ENCODE measurements at places on chromosomes 3 and 15.

GRCh38 chr3:141275032-141275422 is 43.4 kb downstream of the PXYLP1 start:
- DNase-seq: no peak

DNA sequence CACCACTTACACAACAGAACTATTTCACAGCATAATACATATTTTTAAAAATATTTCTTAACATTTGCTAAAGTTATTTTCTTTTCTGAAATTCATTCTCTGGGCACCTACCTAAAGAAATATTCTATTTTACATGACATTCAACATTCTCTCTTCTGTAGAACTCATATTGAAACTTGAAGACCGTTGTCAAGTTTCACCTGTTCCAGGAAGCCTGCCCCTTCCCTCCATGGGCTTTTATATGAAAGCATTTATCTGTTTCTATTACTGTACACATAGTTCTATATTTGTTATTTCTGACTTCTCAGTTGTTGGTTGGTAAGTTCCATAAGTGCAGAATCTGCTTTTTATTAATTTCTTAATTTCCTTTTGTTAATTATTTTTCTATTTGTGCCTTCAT is 204.3 kb upstream of the ALCAM start:
- DNase-seq: no peak

DNA sequence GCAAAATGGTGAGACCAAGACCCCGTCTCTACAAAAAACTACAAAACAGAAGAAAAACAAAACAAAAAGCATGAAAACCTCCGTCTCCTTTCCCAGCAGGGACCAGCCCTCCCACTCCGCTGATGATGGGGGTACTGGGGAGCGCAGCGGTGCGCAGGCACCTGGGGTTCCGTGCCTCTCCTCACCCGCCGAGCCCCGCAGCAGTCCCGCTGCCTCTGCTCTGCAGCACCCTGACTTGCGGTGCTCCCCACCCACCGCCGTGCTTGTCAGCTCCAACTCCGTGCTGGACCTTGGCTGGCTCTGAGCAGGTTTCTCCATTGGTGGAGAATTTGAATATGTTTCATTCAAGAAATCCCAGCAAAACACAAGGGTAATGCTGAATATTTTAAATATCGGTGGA is 46.7 kb upstream of the ATP10A start:
- no peak for DNase-seq

GRCh38 chr3:36786921-36787890 is 22.9 kb upstream of the DCLK3 start:
- no peak for DNase-seq

DNA sequence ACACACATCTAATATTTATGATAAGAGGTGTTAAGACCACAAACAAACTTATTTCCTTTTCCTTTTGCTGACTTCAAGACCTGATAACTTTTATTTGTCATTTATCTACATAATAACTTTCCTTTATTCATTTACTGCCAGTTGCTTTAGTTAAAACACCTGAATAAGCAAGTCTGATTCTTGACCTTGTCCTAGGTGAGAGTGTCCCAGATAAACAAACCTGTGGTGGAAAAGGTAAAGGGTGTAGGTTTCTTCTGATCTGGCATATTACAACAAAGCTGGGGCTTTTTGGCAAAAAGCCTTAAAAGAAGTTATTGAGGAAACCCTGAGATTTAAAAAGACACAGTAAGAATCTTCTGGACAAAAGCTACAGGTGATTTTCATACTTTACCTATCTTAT is 191.5 kb downstream of the ZBBX start:
- DNase-seq: no peak

DNA sequence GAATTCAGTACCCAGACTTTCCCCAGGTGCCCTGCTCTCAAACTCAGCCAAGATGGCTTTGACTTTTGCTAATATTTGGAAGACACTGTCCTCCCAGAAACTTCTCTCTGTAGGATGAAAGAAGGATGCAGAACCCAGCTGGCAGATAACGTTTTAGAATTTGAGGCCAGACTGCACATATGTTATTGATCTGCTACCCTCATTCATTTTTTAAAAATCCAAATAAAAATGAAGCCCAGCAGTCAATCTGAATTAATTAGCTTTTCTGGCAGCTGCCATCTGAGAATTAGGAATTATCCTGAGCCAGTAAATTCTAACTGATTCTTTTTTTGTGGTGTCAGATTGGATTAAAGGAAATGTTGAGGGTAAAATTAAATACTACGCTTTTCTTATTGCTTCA is 236.6 kb downstream of the PLCL2 start:
- no peak for DNase-seq

GRCh38 chr3:173744479-173744878 is 346.9 kb downstream of the NLGN1 start:
- DNase-seq: no peak

DNA sequence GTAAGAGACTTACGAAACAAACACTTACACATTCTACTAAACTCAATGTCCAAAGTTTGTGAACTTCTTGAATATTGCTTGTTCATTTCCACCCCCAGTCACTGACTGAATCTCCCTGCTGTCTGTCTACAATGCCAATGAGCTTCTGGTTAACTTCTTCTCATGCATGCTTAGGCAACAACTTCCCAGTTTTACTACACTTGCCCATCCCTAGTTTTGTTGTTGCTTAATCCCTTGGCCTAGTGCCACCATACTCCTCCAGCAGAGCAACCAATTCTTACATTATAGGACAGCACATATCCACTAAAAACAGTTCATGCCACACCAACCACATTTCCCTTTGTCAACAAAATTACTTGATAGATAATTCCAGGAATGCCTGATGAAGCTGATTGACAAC is 40.9 kb upstream of the CCR2 start:
- no peak for DNase-seq

- DNase-seq: no peak
Observed at GRCh38 chr3:169334991-169335390, 328.5 kb downstream of the MECOM start.

DNA sequence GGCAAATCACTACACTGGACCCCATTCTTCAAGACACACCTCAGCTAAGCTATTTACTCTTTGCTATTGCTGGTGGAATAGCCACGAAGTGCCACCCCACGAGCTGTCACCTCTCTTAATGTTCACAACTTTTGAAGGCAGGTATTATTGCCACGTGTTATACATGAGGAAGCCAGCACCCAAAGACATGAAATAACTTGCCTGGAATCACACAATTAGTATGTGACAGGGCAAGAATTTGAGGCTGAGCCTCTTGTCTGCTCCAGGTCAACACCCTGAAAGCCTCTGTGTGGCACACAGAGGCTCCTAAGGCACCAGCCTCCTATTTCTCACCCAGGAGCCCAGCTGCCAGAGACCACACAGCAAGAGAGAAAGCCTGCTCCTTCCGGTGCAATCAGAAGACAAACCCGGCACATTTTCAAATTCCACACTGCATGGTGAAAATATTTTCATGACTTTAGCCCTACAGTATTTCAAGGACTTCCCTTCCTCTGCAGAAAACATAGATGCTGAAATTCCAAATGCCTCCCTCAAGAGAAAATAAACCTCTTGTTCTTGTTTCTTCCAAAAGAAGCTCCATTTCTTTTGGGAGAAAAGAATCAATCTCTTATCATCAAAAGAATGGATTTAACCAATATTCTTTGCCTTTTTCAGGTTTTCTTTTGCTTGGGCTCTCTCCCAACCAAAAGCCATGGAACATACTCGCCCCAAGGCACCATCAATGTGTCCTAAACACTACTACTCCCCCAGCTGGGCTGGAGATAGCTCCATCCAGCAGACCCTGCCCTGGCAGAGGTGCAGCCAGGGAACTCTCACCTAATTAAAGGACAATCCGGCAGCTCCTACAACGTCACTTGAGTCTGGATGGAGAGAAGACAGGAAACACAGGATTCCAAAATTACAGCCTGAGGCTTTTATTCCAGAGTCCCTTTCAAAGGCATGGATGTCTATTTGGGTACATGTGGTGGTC is 84.7 kb upstream of the THBS1 start:
- DNase-seq: no peak

DNA sequence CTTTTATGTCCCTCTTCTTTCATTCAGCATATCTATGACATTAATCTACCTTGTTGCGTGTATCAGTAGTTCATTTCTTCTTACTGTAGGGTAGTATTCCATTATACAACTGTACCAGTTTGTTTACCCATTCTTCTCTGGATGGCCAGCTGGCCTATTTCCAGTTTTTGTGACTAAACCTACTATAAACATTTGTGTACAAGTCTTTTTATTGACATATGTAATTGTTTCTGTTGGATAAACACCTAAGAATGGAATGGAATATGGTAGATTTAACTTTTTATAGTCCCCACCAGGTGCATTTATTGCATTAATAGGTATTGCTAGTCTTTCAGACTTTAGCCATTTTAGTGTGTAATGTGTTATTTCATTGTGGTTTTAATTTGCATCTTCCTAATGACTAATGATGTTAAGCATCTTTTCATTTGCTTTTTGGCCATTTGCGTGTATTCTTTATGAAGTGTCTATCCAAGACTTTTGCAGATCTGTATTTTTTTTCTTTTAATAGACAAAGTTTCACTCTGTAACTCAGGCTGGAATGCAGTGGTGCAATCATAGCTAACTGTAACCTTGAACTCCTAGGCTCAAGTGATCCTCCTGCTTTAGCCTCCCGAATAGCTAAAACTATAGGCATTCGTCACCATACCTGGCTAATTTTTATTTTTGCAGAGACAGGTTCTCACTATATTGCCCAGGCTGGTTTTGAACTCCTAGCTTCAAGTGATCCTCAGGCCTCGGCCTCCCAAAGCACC is 41.9 kb upstream of the XRN1 start:
- DNase-seq: no peak

- no peak for DNase-seq
Observed at GRCh38 chr3:161946443-161946960, 449.9 kb downstream of the OTOL1 start.

DNA sequence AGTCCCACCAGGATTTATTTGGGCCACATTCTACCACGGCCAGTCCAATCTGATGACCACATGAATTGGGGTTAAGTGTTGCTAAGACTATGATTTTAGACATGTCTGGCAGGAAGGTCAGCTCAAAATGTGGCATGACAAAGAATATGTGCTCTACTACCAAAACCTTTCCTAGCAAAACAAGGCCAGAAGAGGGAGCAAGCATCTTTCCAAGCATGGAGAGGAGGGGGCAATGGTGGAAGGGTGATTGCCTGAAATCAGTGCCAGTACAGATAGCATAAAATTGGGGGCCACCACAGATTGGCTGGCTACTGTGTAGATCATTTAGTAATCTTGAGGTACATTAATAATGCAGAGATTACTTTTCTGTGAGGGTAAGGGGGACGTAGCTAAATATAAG is 43.2 kb downstream of the TMEM39A start:
- no peak for DNase-seq

DNA sequence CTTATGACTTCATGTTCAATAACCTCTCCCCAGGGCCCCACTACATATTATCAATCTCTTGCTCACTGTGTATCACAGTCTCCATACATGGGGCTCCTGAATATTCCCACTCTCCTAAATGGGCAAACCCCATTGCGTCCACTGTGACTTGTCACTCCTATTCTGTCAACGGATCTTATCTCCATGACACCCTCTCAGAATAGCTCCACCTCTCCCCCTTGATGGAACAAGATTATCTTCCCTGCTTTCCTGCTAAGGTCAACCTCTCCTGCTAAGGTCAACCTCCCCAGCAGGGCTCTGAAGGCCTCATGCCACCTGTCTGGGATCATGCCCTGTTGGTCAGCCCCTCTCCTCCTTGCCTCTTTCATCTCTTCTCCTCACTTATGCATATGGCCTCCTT is 1.8 kb downstream of the CLDN18 start:
- DNase-seq: no peak

DNA sequence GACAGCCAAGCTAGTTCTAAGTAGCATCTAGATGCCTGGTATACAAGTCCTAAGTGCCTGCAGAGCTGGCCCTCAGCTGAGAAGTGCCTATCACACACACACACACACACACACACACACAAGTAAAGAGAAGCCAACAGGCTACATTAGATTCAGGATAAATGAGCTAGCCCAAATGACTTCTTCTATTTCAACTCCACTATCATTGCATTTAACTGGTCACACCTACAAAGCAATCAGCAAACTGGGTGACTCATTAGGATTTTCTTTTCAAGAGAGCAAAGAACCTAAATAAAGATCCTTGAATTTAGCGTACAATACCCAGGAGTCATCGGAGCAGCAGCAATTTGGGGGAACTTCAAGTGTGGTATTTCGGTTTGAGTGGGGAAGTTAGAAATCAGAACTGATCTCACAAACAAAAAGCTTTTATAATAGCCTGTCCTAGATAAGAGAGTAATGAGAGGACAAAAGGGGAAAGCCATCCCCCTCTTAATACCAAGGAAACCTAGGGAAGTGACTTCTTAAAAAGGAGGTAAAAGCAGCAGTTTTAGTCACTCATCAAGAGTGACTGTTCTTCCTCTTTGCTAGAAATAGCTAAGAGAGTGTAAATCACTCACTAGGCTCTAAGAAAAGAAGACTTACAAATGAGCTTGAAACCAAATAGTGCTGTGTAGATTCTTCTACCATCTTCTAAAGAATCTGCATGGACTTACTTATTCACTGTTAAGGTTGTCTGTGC is 112.7 kb downstream of the TNIK start:
- no peak for DNase-seq

DNA sequence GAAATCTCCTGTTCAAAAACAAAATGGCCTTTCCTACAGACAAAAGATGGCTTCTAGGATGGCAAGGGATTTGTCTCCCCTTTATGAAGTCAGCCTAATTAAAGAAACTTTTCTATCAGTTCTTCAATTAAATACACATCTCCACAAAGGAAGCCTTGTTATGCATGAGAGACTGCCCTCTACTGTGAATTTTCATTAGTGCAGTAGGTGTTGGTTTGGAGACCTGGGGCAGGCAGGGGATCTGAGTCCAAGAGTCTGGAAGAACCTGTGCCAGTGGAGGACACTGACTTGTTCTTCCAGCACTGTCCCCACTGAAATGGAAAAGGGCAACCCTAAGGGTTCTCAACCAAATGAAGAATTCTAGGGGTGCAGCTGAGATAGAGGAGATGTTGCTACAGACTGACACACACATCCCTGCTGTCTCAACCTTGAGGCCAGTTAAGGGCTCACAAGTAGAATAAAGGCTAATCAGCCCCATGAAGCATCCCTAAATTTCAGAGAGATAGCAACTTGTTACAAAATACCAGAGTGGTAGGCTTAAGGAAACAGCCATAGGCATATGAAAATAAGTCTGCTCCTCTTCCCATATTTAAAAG is 174.0 kb upstream of the PRICKLE2 start:
- no peak for DNase-seq

GRCh38 chr3:148901987-148902791 is 37.1 kb downstream of the CPA3 start:
- DNase-seq: no peak

GRCh38 chr3:41031401-41031800 is 167.9 kb upstream of the CTNNB1 start:
- DNase-seq: no peak

DNA sequence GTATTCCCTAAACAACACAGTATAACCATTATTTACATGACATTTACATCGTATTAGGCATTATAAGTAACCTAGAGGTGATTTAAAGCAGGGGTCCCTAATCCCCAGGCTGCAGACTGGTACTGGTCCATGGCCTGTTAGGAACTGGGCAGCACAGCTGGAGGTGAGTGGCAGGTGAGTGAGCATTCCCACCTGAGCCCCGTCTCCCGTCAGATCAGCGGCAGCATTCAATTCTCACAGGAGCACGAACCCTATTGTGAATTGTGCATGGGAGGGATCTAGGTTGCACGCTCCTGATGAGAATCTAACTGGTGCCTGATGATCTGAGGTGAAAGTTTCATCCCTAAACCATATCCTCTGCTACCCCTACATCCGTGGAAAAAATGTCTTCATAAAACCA is 138.2 kb downstream of the ATP10A start:
- DNase-seq: no peak

- no peak for DNase-seq
Observed at GRCh38 chr15:26864664-26865191, 2.1 kb upstream of the GABRA5 start.

All from stimulated activated CD4-positive, alpha-beta T cell treated with anti-CD3 and anti-CD28 coated beads, Interleukin-4, amount 100 ng/mL, for 1 hour (primary cell).